Daoy (cell line): ENCODE measurements at places on chromosomes 7 and 10. TPM values are rescaled to one million over a fixed set of nuclear protein-coding genes. Genes with fewer than 3 reads are reported as not detected.

NEUROD6 gene
- not detected in 2 replicates for total RNA-seq

SEC61A2 gene
- 3.3 and 5.7 TPM in 2 replicates for total RNA-seq

- no peak for DNase-seq
Measured at GRCh38 chr10:132881186-132881920, 61.0 kb downstream of the CFAP46 start.

- no peak for DNase-seq
Measured at GRCh38 chr10:49418328-49418727, 22.4 kb upstream of the DRGX start.

DNA sequence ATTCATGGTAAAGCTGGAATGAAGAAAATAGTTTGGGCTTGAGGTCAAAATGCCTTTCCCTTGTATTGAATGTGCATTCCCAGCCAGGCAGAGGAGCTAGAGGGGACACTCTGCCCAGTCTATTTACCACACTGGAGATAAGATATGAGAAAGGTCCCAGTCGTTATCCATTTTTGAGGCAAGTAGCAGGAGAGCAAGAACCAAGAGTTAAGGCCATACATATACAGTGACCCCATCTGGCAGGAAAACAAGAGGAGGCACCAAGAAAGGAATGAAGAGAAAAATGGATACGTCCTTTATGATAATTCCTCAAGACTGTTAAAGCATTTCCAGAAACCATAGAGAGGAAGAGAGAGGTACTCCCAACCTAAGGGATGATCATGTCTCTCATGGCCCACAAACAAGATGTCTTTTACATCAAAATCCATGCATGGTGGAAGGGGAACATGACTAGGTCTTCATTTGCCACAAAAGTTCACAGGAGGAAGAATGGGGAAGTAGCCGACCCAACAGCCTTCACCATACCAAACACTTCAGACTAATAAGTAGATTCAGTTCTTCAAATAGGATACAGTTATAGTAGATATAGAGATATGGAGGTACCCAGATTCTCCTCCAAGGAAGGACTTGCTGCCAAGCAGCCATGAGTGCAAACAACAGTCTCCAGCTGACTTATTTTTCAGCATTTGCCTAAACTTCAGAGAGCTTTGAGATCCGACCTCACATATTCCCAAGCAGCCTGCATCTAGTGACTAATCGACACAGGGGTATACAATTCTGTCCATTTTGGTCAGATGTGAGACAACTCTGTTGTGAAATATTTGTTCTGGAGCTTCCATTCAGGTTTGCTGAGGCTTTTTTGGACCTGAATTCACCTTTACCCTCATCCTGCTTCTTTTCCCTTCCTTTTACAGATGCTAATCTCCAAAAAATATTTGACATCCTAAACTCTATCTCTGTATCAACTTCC lies 61.1 kb upstream of the CCDC71L start:
- no peak for DNase-seq

DNA sequence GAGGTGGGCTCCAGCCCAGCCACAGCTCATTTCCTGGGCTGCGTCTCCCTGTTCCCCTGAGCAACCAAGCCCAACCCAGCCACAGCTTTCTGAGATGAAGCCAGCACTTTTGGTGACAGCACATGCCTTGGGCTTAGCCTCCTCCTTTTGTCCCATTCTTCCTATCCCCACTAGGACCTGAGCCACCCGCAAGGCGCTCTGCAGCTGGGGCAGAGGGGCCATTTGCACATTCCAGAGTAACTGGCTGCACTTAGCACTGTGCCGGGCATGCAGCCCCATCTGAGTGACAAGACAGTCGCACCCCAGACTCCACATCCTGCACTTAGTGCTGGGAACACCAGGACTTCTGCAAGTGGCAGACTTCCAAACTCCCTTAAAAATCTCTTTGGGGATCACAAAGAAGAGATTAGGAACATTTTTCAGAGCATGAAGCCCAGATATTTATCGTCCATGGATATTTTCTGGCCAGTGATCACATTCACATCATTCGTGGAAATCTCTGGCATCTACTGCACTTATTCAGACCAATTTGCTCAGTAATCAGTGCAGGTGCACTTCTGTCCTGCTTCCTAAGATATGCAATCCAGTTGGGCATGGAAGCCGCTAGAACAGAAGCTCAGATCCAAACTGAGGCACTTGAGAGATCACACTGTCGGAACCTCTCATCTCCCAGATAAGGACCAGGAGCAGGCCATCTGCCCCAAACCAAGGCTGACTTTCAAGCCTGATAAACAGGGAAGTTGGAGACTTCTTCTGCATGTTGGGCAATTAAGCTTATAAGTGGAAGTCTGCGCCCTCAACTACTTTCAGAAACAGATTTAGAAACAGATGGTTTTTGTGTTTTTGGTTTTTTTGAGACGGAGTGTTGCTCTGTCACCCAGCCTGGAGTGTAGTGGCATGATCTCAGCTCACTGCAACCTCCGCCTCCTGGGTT lies 26.4 kb downstream of the CHST15 start:
- DNase-seq, result no peak

- DNase-seq, result no peak
Measured at GRCh38 chr7:36217211-36217960, 64.3 kb downstream of the EEPD1 start.

DNA sequence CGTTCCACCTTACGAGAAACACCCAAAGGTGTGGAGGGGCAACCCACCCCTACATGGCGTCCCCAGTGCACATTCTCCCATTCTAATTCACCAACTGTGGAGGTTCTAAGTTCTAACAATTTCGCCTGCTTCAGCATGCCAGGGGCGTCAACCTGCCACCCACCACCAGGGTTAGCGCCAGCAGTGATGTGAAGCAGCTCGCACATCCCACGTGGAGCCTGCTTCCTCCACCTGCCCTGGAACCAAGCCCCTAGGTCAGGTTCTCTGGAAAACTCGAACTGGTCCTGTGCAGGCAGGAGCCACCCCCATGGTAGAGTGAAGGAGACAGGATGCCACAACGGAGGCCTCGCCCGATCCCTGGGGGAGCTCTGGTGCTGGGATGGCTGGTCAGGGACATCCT lies 33.3 kb upstream of the FXYD4 start:
- no peak for DNase-seq
